Spinal cord (tissue), 10 donors: ENCODE measurements at places on chromosomes 12 and 14.

DNA sequence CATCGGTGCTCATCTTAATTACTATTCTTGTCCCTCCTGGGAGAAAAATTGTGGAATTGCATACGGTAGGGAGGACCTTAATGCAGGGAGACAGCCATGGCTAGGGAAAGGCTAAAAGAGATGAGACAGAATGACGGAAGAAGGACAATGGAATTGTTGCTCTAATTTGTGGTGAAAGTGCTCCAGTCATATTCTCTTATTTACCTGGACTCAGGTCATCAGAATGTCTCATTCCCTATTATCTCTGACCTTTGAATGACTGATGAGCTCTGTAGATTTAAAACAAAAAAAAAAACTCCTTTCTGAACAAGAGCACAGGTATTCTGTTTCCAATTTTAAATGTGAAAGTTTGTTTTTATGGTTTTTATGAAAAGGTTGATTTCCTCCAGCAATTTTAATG, 8.6 kb upstream of the EPS8 start:
- DNase-seq = no peak

GRCh38 chr14:77183896-77184295, 2.3 kb downstream of the TMEM63C start:
- no peak for DNase-seq

DNA sequence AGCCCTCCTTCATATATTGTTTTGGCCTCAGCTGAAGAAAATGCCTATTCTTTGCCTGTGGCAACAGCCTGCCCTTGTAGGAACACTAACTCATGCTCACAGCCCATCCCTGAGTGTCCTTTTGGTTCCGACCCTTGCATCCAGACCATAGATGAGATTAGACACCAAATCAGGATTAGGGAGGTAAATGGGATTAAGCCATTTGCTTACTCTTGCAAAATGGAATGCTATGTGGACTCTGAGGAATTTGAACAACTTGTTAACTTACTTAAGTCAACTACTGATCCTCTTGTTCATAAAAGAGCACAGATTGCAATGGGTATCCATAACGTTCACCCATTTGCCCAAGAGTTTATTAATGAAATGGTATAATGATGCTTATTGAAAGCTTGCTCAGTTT, 27.3 kb downstream of the TSHR start:
- no peak for DNase-seq

DNA sequence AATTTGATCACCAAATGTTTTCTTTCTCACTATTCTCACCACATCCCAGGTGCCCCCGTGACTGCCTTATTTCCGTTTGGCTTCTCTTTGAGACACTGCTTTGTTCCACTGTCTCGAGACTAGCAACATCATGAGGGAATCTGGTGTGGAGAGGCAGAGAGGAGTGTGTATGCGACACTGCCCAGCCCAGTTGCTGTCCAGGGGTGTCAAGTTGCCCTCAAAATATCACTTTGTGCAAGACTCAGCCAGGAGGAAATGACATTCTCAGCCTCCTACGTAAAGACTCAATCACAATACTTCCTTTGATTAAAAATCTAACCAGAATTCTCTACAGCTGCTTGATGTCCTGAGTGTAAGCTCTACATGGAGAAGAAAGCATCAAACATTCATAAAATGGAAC, 48.2 kb upstream of the EEA1 start:
- DNase-seq = no peak

- DNase-seq = peak; percentile 68
These were observed 4.8 kb downstream of the MYH7 start for GRCh38 chr14:23430723-23431085.

GRCh38 chr14:49975276-49975675, 82.4 kb downstream of the ARF6 start:
- DNase-seq = no peak

DNA sequence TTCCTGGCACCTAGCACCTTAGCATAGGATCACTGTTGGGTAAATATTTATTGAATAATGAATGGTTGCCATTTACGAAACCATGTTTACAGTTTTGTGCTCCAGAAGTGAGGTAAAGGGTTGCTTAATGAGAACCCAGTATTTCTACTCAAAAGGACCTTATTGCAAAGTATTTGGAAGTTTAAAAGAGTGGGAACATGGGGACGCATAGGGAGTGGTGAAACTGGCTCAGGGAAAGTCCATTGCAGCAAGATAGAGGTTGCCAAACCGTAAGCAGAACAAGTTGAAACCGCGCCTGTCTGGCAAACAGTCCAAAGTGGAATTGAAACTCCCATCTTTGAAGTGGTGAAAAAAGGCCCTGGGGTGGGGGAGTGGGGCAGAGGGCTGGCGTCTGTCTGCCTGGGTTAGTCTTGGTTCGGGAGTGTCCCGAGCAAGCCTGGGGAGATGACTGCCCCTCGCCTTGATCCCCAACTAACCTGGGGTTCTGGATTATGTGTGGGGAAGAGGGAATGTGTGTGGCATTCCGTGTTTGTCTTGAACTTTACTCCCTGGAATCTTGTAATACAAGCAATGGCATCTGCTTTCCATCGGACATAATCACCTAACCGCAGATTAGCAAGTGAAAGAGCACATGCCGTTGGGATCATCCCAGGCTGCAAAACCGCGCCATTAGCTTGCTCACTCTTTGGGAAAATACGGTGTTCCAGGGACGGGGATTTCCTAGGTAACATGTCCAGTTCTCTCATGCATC, 7.2 kb downstream of the ALDH2 start:
- DNase-seq = no peak

- DNase-seq = no peak
These were observed 5.3 kb downstream of the B4GALNT1 start for GRCh38 chr12:57627501-57628279.

DNA sequence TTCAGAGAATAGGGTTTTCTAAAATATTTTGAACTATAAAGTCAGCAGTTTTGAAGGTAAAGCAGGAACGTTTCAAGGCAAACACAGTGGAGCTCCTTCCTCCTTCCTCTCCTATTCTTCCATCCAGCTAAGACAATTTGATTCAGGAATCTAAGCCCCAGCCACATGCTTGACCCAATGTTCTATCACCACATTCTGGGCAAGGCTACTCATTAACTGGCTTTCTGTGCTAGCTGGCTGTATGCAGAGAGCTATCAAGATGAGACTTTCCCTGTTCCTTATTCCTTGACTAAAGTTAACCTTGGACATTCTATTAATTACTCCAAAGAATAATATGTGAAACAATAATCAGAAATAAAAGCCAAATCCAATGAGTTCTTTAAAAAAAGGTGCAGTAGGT, 266.9 kb downstream of the NOVA1 start:
- no peak for DNase-seq

GRCh38 chr14:90239139-90239538, 17.2 kb upstream of the PSMC1 start:
- no peak for DNase-seq

DNA sequence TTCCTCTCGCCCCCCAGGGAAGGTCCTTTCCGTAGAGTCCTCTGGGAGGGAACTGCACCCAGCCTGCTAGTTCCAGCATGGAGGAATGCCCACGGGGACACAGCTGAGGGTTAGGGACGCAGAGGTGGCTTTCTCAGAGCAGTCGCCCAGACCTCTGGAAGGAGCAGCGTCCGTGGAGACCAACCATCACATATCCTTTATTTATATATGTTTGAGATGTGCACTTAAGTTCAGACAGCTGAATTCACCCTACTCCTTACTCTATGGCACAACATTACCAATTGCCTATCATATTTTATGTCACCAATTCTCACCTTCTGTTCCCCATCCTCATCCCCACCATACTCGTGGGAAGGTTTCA, 305.6 kb upstream of the DIO3 start:
- DNase-seq = no peak

- no peak for DNase-seq
These were observed 192.9 kb upstream of the GARIN6 start for GRCh38 chr12:99454539-99455172.

GRCh38 chr12:41436076-41436475, 248.0 kb downstream of the PDZRN4 start:
- no peak for DNase-seq

- DNase-seq = no peak
These were observed 106.0 kb upstream of the TMTC1 start for GRCh38 chr12:29889737-29890136.

DNA sequence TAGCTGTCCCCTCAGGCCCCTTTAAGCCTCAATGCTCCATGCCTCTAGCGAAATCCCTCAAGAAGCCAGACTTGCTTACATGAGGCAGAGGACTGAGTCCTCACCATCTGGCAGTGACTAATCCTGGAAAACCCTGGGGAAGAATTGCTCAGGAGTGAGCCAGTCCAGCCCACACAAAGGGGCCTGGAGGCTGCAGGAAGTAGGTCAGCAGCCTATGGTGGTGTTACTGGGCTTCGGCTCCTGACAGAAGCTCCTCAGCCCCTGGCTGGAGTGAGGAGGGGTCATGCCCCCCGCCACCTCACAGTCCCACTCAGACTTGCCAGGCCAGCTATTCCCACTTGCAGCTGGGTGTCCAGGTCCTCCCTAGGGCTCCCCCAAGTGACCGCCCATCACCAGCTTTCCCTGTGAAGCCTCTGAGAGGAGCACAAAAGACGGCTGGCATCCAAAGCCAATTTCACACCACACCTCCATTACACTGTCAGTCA, 250.5 kb downstream of the DPF3 start:
- no peak for DNase-seq

DNA sequence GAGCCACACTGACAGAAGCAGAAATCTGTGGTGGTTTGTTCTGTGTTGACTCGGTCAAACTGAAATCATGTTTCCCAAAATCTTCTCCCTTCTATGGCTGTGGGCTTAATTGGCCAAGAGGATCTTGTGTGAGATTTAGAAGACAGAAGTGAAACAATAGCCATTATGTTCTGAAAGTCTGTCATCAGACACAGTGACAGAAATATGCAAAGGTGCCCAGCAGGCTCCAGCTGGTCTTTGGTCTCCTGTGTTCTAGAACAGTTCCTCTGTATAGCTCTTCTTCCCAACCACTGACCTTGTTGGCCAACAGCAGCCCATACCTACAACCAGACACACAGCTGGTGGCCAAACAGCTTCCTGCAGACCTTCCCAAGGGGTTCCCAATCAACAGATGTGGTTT, 25.0 kb upstream of the COCH start:
- no peak for DNase-seq

GRCh38 chr12:111451649-111452129, 46.0 kb downstream of the SH2B3 start:
- DNase-seq = no peak

DNA sequence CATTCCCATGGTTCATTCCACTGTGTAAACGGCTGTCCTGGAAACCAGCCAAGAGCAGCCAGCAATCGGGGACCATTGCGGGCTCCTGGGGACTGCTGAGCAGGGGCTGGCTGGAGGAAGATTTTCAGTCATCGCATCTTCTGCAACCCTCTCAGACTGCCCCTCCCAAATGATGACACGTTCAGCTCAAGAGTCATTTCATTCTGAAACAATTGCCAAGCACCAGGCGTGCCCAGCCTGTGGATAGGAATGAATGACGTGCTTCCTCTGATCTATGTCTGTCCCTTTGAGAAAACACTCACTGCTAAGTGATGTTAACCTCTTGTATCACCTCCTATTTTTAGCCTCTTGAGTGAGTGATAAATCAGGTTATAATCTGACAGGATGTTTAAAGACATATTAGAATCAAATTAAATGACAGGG, 62.0 kb downstream of the NDUFA12 start:
- DNase-seq = no peak

GRCh38 chr12:3311491-3312103, 179.4 kb upstream of the PRMT8 start:
- DNase-seq = no peak

DNA sequence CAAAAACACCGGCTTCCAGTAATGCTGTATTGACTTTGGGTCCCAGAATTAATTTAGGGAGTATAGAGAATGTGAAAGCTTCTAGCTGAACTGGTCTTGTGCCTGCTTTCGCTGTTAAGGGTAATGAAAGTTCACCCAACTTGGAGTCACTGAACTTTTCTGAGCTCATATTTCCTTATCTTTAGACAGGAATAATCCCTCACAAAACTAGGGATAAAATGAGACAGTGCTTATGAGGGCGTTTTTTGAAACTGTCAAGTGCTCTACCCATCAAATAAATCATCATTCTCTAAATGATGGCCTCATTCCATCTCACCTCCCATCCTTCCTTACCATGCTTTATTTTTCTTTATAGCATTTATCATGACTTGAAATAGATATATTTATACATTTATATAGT, 74.7 kb downstream of the RFX4 start:
- no peak for DNase-seq

- DNase-seq = no peak
These were observed 7.8 kb downstream of the KLRK1 start for GRCh38 chr12:10381928-10382628.

- DNase-seq = no peak
These were observed 23.9 kb downstream of the DUSP6 start for GRCh38 chr12:89328151-89329030.

DNA sequence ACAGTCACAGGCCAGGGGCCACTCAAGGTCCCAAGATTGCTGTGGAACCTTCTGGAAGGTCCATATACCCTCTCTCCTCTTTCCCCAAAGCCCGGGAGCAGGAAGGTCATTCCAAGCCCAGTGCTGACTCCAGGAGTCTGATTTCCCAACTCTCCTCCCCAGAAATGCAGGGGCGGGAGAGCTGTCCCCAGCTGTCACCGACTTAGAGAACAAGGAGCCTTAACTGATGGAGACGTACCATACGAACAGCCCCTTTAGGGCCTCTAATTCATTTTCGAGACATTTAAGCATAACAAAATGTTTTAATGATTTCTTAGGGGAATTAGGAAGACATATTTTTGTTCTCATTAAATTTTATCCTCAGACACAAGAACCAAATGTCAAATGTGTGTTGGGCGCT, 99.2 kb downstream of the PHETA1 start:
- DNase-seq = no peak

- DNase-seq = no peak
These were observed 14.3 kb downstream of the PLD4 start for GRCh38 chr14:104938960-104939359.

- DNase-seq = peak; percentile 35
These were observed 20.3 kb upstream of the SYCP3 start for GRCh38 chr12:101759396-101760047.

DNA sequence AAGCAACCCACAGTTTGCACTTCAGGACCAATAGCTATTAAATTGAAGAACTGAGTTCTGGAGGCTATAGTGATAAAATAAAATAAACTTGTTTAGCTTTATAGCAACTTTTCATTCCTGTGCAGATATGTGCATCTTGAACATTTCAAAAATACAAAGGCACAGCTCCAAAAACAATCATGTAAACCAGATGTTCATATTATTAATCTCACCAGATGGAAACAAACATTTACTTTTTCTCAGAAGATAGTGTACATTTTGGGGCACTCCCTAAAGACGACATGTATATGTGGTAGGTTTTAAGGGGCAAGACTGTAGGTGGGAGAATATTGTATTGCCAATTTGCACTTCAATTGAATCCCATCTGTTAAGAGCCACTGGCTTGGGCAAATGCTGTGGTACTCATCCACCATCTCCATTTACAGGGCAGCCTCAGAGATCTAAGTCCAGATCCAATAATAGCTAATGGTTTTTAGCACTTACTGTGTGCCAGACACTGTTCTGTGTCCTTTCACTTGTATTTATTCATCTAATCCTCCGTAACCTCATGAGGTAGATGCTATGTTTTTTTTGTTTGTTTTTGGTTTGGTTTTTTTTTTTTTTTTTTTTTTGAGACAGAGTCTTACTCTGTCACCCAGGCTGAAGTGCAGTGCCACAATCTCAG, 49.1 kb downstream of the PTGER2 start:
- no peak for DNase-seq
